ENCODE measurements at places on chromosomes 4 and X.

DNA sequence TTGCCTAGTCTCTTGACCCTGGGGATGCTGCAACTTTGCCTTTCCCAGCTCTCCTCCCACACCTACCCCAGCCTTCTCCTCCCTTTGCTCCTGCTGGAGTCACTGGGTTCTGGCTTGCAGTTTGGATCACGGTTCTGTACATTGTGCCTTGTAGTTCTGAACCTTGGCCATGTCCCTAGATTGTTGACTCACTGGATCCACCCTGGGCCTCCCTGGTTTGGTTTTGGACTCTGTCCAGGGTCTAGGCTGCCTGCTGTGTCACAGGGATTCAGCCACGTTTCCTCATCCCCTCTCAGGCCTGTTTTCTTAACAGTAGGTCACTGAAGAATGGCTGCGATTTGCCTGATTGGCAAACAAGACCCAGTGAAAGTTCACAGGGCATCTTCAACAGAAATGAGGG lies 11.5 kb upstream of the GABRE start:
- DNase-seq = no peak

- no peak for DNase-seq
Observed at GRCh38 chr4:20020056-20020455, 231.6 kb upstream of the SLIT2 start.

- no peak for DNase-seq
Observed at GRCh38 chrX:9368262-9368661, 96.6 kb upstream of the TBL1X start.

GRCh38 chr4:53974561-53974960 lies 89.8 kb downstream of the CHIC2 start:
- no peak for DNase-seq

GRCh38 chr4:23909671-23910070 lies 19.8 kb upstream of the PPARGC1A start:
- DNase-seq = no peak

DNA sequence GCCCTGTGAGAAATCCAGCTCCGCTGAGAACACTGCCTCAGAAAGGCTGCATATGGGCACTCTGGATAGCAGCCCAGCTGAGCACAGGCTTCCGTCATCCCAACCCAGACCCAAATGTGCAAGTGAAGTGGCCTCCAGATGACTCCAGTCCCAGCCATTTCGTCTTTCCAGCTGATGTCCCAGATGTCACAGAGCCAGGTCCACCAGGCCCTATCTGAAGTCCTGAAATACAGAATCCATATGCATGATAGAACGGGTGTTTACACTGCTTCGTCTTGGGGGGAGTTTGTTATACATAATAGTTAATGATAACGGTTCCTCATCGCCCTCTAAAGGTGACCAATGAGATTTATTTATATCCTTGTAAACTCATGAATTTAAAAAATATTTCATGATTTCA lies 72.6 kb upstream of the TRIM2 start:
- DNase-seq = no peak

All from activated T-helper 9 cell treated with anti-CD3 and anti-CD28 coated beads, Interleukin-2, amount 50 U/mL, for 16 hours (primary cell).